ENCODE measurements at places on chromosomes 1 and 21.

DNA sequence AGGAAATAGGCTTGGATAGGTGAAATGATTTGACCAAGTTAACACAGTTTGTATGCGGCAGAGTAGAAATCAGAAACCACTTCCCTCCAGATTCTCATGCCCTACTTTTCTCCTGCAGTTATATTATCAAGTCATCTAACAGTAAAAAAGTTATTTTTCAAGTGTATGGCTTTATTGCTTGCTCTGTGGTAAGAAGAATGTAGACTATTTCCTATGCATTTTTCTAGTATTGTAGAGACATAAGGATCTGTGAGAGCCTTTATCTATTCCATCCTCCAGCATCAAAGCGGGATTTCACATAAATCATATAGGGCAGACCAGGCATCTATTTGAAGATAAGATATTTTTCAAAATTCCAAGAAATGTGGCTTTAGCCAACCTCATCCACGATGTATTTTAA is 208.5 kb downstream of the TTLL7 start:
- DNase-seq, result no peak

DNA sequence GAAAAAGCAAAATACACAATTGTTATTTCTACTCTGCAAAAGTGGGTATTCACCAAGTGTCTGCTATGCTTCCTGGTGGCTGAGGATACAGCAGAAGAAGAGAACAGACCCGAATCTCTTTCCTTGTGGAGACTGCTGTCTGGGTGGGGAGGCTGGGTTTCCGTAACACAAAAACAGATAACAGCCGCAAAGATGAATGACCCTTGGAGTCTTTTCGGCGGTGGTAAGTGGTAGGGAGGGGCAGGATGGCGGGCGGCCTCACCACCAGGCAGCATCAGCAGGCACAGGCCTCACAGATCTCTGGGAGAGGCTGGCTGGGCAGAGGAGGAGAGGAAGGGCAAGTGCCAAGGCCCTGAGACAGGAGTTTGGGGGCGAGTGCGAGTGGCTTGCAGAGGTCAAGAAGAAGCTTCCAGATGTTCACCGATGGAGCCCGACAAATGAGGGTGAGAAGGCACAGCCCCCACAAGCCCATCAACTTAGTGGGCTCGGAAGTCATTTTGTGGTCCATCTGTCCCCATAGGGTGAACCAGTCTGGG is 164.2 kb downstream of the RHOU start:
- DNase-seq, result no peak

- no peak for DNase-seq
These were observed 41.3 kb upstream of the OSBPL9 start for GRCh38 chr1:51575406-51576084.

GRCh38 chr1:210551899-210552298 is 223.2 kb downstream of the HHAT start:
- DNase-seq, result no peak
